ENCODE measurements at places on chromosomes 1 and 21. TPM values are rescaled to one million over a fixed set of nuclear protein-coding genes. Genes with fewer than 3 reads are reported as not detected.

DNA sequence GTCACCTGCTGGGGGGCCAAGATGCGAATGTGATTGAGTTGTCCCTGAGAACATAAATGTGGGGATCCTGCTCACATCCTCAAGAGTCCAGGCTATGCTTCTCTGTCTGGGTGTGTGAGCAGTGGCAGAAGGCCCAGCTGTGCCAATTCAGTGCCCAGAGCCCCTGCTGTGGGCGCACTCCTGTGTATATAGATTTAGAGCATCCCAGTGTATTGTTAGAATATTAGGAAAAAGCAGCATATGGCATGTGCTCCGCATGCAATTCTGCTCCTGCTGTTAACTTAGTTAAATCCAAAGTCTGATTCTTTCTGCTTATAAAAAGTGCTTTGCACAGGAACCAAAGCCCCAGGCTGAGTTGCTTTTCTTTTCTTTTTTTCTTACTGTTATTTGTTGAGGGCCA, 37.8 kb downstream of the FAM78B start:
- DNase-seq, result no peak

- peak; percentile 65 for DNase-seq
Observed at GRCh38 chr1:181936768-181937581, 124.5 kb downstream of the ZNF648 start.

GPR61 gene
- polyA plus RNA-seq, result 0.70 TPM

SPOCD1 gene
- 0.38 TPM for polyA plus RNA-seq

DNA sequence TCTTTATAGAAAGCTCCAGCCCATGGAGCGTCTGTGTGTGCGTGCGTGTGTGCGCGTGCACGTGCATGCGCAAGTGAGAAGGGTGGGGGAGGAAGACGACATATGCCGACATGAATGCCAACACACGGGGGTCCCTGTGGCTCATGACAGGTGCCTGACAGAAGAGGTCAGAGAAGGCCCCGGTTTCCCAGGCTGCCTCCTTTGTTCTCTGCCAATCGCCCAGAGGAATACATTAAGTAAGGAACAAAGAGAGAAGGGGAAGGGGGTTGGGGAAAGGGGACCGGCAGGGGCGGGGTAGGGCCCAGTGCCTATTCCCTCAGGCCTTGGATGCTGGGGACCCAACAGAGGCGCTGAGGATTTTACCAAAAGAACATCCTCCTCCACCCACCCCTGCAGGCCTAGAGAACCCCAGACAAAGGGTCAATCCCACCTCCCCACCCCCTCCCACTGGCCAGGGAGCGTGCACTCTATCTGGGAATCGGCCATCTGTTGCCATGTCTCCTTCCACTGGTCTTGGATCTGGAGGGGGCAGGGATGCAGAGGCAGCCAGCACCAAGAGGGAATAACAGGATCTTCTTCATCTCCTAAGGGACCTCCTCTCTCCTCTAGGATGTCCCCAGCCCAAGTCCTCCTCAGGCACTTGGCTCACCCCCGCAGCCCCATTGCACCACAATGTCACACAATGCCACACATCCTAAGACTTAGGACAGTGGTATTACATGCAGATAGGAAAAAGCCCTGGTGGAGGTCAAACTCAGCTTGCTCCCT, 39.4 kb downstream of the PIK3C2B start:
- no peak for DNase-seq

CFHR5 gene
- polyA plus RNA-seq, result not detected

- DNase-seq, result no peak
Observed at GRCh38 chr1:112603012-112603411, 15.9 kb downstream of the ST7L start.

DNA sequence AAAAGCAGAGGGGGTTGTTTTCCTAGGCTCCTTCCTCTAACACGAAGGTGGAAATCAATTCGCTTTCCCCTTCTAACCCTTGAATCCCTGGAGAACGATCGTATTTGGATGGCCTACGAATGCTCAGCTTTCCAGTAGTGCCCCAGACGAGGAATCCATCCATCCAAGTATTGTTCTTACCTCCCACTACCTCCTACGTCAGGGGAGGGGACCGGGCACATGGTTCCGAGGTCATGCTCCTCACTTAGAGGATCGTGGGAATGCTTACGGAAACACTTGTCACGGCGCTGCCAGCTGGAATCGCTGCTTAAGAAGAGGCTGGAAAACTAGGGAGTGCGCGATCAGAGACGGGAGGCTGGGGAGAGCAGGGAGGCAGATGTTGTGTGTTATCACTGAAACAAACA, 47.4 kb downstream of the CAPZB start:
- DNase-seq, result peak; percentile 57

GRCh38 chr21:42478504-42478903, 17.5 kb downstream of the RSPH1 start:
- no peak for DNase-seq

OR2M2 gene
- polyA plus RNA-seq, result not detected

DNA sequence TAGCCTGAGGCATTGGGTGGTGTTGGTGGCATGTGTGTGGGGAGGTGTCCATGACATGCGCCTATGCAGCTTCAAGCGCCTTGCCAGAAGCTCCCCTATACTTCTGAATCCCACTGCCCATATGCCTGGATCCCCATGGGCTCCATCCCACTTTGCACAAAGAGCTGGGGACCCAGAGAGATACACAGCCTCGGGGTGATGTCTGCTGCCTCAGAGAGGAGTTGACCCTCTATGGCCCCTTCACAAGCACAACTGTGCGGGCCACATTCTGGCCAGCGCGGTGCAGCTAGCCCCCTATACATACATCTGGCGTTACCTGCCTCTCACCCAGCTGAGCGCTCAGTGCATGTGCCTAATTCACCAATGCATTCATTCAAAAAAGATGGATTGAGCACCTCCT, 9.6 kb upstream of the PTPRF start:
- no peak for DNase-seq

- no peak for DNase-seq
Observed at GRCh38 chr1:85203573-85204171, 2.9 kb upstream of the SYDE2 start.

AK5 gene
- polyA plus RNA-seq, result 0.99 TPM

CR1 gene
- polyA plus RNA-seq, result 0.63 TPM

MAB21L3 gene
- 0.06 TPM for polyA plus RNA-seq

- DNase-seq, result no peak
Observed at GRCh38 chr1:10612436-10613160, 137.8 kb downstream of the PEX14 start.

DNA sequence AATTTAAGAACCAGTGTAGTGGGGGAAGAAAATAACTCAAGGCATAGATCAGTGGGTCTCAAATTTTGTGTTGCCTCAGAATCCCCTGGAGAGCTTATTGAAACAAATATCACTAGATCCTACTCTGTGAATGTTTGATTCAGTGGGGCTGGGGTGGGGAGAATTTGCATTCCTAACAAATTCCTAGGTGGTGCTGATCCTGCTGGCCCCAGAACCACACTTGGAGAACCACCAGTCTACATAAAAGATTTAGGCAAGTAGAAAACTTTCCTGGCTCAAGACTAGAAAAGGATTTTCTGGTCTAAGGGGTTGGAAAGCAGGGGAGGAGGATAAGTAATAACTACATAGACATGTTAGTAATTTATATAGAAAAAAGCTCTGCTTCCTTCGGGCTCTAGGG, 34.1 kb upstream of the C1orf21 start:
- DNase-seq, result no peak

DNA sequence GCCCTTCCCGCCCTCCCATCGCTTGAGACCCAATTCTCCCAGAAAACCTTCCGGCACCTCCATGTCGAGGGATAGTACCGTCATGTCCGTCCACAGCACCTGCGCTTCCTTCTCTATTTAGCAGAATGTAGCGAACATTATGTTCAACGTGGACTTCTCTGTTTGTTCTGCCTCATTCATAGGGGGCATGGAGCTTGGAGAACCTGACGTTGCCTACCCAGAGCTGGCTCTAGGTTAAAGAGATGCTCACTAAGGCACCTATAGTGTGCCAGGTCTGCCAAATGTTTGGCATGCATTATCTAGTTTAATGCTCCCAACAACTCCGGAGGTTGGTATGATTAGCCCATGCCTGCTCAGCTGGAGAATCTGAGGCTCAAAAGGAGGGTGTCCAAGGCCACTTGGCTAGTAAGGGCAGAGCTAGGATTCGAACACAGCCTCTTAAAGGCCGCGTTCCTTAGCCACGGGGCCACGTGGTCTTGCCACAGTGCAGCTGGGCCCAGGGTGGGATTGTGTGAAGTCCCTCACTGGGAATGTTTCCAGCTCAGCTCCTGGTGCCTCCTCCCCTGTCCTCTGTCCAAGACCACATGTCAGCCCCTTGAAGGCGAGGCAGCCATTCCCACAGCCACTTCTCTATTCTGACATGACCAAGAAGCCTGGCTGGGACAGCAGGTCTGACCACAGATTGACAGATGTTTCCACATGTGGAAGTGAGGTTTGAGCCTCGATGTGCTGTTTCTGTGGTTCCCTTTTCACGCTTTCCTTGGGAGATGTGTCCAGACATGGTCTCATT, 57.8 kb downstream of the RUNX3 start:
- DNase-seq, result no peak

VSIG8 gene
- polyA plus RNA-seq, result not detected

- DNase-seq, result no peak
Observed at GRCh38 chr1:185397183-185397582, 80.1 kb upstream of the IVNS1ABP start.

Measured in left lung (tissue), 14 donors.